Stimulated activated CD8-positive, alpha-beta memory T cell treated with anti-CD3 and anti-CD28 coated beads, Interleukin-7, amount 100 ng/mL, for 1 hour (primary cell): ENCODE measurements at places on chromosomes 7 and 10.

DNA sequence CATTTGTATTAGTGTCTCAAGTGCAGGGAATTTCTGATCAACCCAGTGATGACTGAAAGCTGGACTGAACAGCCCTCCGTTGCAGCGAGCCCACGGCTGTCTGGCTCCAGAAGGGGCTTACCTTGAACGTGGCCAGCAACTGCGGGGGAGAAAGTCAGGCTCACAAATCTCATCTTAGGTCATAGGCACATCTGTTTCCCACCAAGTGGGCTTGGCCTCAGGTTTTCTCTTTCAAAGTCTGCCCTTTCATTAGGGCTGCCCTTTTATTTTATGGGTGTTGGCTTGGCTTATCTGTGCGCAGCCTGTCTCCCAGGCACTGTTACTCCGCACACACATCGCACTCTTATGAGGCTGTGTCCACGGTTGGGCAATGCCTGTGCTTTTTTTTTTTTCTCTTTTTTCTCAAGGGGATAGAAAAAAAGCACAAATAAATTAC, 178.0 kb downstream of the JCAD start:
- no peak for DNase-seq

DNA sequence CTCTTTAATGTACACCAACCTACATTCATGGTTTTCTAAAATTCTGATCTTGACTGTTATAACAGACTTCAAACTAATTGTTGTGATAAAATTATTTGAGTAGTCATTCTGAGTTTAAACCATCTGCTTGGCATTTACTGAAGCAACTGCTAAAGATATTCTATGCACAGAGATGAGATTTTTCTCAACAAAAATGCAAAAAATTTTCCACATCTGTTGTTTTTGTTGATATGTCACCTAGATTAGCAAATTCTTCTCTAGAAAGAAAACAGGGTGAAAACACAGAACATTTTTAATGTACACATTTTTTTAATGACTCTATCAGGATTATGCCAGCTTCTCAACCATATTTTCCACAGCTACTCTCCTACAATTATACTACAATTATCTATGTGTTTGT, 42.7 kb downstream of the ARHGAP12 start:
- no peak for DNase-seq

- DNase-seq: no peak
These were observed 6.9 kb downstream of the C7orf57 start for GRCh38 chr7:48042216-48042615.

- DNase-seq: no peak
These were observed 371.8 kb downstream of the MDFIC start for GRCh38 chr7:115293628-115294240.

DNA sequence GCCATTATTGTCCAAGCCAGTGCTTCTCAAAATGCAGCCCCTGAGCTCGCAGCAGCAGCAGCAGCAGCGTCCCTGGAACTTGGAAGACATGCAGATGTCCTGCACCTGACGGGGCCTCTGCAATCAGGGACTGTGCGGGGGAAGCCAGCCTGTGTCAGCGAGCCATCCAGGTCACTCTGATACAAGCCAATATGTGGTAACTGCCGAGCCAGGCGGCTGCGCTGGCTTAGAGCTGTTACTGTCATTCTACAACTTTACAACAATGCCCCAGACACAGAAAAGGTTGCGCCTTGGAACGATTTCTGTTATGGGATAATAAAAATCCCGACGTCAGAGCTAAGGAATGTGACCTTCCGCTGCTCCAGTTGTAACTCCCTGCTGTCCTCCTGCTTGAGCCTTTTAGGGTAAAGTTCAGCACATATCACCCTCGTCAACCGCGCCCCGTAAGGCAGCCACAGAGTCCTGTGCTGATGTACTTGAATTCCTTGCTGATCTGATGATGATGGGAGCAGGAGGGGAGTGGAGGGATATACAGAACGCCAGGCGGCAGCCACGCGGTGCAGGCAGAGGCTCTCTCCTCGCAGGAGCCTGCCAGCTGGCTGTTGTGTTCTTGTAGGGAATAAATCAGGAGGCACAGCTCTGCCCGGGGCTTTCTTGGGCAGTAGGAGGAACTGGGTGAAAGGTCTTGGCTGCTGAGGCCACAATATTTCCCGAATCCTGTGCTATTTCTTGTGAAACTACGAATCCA, 20.0 kb upstream of the CRYGN start:
- DNase-seq: no peak

DNA sequence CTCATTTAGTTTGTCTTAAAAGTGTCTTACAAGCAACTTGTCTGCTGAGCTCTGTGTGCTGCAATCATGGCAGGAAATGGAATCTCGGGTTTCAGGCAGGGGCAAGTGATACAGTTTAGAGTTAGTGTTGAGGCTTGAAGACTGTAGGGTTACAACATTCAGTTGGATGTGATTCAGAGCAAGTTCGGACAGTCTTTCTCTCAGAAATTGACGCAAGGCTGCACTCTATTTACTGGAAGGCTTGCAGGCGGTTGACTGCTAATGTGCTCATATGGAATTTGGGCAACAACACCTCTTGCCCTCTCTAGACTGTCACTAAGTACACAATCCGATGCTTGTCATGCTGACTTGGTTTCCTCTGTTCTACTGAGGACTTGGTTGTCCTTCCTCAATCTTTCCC, 161.7 kb upstream of the BMPER start:
- DNase-seq: no peak

GRCh38 chr10:77533887-77534278, 103.7 kb downstream of the KCNMA1 start:
- no peak for DNase-seq
